ENCODE measurements at places on chromosomes 3 and 15.

- no peak for DNase-seq
Observed at GRCh38 chr3:60081381-60082095, 1031.7 kb upstream of the CFAP20DC start.

DNA sequence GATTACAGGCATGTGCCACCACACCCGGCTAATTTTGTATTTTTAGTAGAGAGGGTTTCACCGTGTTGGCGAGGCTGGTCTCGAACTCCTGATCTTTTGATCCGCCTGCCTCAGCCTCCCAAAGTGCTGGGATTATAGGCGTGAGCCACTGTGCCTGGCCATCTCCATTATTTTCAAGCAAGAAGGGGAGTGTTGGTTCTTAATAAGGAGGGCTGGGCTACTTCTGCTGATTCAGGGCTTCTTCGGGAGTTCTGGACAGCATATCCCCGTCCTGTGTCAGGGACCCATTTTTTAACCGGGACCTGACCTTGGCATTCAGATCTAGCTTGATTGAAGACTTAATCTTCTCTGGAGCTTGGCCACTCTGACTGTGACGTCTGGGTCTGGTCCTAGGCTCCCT, 74.1 kb upstream of the SYN2 start:
- no peak for DNase-seq

GRCh38 chr3:106399761-106400160, 530.9 kb upstream of the CBLB start:
- DNase-seq = no peak

DNA sequence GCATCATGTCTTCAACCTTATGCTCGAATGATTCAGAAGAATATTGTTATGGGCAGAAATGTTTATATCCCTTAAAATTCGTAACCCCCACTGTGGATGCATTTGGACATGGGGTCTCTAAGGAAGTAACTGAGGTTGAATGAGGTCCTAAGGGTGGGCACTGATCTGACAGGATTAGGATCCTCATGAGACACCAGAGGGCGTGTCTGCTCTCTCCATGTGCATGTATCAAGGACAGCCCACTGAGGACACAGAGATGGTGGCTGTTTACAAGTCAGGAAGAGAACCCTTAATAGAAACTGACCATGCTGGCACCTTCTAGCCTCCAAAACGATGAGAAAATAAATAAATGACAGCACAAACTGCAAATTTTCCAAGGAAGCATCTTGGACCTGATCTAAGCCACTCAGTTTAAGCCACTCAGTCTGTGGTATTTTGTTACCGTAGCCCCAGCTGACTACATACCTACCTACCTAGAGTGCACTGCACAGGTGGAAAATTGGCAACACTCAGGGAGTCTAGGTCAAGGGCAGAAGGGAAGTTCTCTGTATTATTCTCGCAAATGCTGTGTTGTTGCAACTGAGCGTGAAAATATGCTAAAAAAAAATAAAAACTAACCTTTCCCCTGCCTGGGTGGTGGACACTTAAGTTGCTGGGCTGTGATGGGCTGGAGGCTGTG, 126.6 kb downstream of the TJP1 start:
- no peak for DNase-seq

DNA sequence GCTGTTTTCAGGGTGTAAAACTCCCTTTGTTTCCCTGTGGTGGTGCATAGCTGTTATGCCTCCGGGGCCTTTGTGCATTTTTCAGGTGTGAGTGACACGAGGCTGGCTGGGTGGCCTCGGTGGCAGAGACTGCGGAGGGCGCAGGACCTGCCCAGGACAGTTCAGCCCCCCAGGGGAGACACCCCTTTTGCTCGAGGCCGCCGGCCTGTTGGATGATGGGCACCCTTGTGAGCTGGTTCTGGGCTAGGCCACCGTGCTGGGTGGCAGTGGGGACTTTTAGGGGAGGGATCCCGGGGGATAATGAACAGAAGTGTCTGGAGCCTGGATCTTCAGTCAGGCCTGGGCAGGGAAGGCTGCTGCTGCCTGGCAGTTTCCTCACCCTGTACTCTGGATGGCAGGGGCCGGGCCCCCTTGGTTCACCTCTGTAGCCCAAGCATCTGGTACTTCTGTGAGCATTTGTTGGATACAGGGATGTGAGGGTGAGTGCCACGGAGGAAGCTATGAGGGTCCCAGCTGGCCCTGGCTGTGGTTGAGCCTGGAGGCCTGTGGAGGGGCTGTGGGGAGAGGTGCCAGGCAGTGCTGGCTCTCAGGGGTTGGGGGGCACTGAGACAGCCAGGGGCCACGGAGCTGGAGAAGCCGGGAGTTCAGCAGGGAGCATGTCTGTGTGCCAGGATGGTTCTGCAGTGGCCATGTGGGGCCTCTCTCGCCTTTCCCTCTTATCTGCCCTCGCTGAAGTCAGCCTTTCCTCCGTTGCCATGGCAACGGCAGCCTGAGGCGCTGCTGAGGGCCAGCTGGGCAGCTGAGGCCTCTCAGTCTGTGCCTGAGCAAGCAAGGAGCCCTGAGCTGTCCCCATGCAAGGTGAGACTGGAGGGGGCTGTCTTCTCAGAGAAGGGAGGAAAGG, 49.0 kb downstream of the KY start:
- peak; percentile 56 for DNase-seq

- no peak for DNase-seq
Observed at GRCh38 chr3:122025296-122025695, 3.2 kb upstream of the ILDR1 start.

GRCh38 chr15:69304182-69304545, 5.5 kb downstream of the PAQR5 start:
- no peak for DNase-seq

DNA sequence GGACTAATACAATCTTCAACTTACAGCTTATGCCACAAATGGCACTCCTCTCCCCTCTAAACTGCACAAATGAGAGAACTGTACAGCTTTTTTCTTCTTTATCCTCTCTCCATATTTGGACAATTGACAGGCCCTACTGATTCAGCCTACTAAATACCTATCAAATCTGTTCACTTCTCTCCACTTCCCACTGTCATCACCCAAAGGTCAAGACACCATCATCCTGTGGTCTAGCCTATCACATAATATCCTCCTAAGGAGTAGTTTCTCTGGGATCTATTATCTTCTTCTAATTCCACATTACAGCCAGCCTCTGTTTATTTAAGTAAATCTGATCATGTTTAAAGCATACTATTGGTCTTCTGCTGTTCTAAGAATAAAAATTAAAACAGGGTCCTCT, 33.0 kb upstream of the SLC12A8 start:
- no peak for DNase-seq

DNA sequence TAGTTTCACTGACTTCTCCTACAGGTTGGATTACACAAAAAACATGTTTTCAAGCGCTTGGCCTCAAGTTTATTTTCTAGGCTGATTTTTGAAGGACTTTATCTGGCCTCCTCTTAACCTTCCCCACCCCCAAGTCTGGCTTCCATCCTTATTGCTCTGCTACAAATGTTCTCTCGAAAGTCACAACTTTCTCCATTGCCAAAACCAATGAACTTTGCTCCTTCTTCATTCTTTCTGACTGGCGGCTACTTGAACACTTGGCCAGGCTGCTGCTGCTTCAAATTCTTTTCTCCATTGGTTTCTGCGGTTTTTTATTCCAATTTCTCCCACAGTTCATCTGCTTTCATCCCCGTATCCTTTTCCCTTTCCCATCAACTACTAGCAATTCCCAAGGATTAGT, 106.6 kb downstream of the TOP2B start:
- DNase-seq = no peak

DNA sequence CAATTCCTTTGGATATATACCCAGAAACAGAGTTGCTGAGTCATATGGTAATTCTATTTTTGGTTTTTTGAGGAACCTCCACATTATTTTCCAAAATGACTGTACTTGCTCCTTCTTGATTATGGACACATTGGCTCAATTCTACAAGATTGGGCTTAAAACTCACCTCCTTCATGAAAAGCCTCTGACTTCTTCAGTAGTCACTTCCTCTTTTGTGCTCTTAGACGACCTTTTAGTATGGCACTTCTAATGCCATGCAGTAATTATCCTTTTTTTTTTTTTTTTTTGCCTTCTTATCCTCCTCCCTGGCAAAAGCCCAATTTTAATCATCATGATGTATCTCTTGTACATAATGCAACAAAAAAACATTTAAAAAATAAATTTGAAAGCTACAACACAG, 33.0 kb upstream of the ABHD17C start:
- no peak for DNase-seq

- DNase-seq = no peak
Observed at GRCh38 chr3:98445949-98446406, 17.0 kb upstream of the OR5K1 start.

GRCh38 chr3:129560911-129561594, 18.1 kb downstream of the H1-8 start:
- DNase-seq = no peak

- no peak for DNase-seq
Observed at GRCh38 chr3:177379045-177379444, 181.8 kb upstream of the TBL1XR1 start.

DNA sequence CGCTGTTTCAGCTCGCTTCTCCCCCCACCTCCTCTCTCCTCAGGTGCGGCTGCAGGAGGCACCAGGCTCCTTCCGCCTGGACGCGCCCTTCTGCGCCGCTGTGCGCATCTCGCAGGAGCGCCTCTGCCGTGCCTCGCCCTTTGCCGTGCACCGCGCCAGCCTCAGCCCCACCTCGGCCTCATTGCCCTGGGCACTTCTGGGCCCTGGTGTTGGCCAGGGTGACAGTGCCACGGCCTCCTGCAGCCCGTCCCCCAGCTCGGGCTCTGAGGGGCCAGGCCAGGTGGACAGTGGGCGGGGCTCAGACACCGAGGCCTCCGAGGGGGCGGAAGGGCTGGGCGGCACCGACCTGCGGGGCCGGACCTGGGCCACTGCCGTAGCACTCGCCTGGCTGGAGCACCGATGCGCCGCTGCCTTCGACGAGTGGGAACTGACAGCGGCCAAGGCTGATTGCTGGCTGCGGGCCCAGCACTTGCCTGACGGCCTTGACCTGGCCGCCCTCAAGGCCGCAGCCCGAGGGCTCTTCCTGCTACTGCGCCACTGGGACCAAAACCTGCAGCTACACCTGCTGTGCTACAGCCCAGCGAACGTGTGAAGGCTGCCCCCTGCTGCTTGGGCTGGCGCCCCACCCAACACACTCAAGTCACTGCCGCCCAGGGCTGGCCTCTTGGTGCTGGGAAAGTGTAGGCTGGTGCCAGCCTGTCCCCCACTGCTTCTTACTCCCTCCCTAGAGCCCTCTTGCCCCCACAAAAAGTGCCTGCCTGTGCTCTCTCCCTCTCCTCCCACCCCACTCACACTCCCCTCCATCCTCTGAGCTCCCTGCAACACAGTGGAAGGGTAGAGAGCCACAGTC, 7.1 kb downstream of the ALG3 start:
- DNase-seq = no peak

DNA sequence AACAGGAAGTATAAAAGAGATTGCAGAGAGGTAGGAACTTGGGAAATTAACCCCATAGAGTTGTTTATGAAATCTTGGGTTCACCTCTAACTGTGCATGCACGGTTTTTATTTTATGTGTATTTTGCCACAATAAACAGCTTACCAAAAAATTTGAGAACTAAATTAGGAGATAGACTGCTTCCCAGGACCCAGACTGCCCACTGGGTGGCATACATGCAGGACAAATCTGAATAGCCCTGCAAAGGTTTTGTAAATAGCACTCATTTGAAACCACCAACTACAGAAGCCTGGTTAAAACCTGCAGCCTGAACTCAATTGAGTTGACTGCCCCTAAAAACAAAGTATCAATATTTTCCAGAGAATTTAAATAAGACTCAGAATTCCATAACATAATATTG, 96.4 kb upstream of the SLCO2A1 start:
- DNase-seq = no peak

DNA sequence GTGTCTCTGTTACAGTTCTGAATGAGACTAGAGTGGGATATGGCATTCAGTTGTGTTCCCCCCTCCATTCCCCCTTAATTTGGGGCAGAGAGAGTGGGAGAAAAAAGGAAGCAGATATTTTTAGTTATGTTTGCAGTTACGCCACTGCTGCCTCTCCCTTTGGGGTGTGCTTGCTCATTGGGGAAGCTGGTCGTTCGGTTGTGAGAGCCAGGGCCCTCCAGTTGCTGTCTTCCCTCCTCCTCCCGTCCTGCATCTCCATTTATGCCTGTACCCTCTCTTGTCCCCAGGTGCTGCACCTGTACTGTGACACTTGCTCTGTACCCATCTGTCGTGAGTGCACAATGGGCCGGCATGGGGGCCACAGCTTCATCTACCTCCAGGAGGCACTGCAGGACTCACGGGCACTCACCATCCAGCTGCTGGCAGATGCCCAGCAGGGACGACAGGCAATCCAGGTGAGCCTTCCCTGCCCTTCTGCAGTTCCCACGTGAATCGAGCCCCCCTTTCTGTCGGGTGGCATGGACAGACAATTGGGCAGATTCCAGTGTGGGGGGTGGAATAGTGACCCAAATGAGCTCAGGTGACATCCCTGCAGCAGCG, 55.8 kb downstream of the TRIM71 start:
- DNase-seq = no peak

DNA sequence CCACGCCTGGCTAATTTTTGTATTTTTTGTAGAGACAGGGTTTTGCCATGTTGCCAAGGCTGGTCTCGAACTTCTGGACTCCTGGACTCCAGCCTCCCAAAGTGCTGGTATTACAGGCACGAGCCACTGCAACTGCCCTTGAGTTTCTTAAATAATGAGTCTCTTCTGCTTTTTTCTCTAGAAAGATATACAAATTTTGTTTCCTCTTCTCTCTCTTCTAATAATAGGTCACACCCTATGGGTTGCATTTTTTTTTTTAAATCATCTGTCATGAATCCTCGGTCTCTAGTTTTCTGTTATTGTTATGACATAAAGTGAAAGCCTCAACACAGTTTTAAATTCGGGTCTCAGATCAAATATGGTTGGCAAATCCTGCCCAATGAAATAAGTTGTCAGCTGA, 111.2 kb downstream of the IL12A start:
- DNase-seq = no peak

DNA sequence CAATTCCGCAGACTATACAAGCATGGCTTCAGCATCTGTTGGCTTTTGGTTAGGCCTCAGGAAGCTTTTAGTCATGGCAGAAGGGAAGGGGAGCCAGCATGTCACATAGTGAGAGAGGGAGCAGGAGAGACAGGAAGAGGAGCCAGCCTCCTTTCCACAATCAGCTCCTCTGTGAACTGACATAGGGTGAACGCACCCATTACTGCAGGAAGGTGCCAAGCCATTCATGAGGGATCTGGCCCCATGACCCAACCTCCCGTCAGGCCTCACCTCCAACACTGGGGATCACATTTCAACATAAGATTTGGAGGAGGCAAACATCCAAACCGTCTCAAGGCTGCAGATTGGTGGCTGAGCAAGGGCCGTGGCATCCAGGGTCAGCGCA, 106.3 kb downstream of the LRRK1 start:
- no peak for DNase-seq
